Endothelial cell (in vitro differentiated cells): ENCODE measurements at places on chromosomes 7 and 10. TPM values are rescaled to one million over a fixed set of nuclear protein-coding genes. Genes with fewer than 3 reads are reported as not detected.

ZNF425 gene
- total RNA-seq: 6.2 TPM

PPP1R17 gene
- total RNA-seq: 0.36 TPM

CLDN4 gene
- 1.6 TPM for total RNA-seq

GFRA1 gene
- total RNA-seq: 4.2 TPM

CHCHD1 gene
- total RNA-seq: 22.5 TPM

TRIM50 gene
- total RNA-seq: 0.54 TPM

HNRNPH3 gene
- 124 TPM for total RNA-seq

TUBAL3 gene
- total RNA-seq: not detected

PAPOLB gene
- total RNA-seq: 0.10 TPM

TEX47 gene
- total RNA-seq: not detected

COBL gene
- total RNA-seq: 1.8 TPM

EBLN1 gene
- not detected for total RNA-seq

PHKG1 gene
- not detected for total RNA-seq

GRCh38 chr10:32057036-32057372 is 779 bp upstream of the KIF5B start:
- peak overlapping the region; percentile 99 for H3K4me3 ChIP-seq
- no peak for DNase-seq
- H3K27ac ChIP-seq: peak overlapping the region; percentile 82
- H3K36me3 ChIP-seq: peaks cover 4% of the 10 kb centered on the region
- peaks cover 28% of the 10 kb centered on the region for H3K4me1 ChIP-seq

DNA sequence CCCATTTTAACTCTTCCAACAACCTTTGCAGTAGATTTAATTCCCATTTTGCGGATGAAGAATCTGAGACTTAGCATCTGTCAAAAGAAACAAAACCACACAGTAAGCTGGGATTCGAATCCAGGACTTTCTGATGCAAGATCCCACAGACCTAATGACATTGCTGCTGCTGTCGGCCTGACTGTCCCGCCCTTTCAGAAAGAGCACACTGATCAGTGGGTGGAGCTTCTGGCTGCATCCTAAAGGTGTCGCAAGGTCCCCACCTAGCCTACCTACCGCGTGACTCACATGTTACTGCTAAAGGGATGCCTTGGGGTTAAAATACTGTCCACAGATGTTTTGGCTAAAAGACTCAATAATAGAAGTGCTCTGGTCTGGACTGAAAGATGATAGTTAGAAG is 134.7 kb downstream of the EMX2 start:
- no peak overlapping the region for H3K27ac ChIP-seq
- H3K36me3 ChIP-seq: no peaks in the 10 kb centered on the region
- no peak overlapping the region for H3K4me3 ChIP-seq
- H3K4me1 ChIP-seq: no peaks in the 10 kb centered on the region

DNA sequence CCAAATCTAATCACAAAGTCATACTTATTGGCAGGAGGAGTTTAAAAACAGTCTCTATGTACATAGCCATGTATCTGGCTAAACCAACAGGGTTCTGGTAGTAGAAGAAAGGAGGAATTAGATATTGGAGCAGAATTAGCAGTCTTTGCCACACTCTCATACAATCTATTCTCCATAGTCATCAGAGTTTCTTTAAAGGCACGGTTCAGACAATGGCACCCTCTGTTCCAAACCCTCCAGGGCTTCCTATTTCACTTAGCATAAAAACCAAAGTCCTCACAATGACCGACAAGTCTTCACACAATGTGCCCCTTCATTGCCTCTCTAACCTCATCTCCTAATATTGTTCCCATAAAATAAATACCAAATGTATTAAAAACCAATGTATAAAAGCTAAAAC is 12.7 kb downstream of the ZNF438 start:
- H3K27me3 ChIP-seq: no peaks in the 10 kb centered on the region
- H3K27ac ChIP-seq: no peak overlapping the region
- DNase-seq: no peak
- H3K4me1 ChIP-seq: peaks cover 16% of the 10 kb centered on the region

DNA sequence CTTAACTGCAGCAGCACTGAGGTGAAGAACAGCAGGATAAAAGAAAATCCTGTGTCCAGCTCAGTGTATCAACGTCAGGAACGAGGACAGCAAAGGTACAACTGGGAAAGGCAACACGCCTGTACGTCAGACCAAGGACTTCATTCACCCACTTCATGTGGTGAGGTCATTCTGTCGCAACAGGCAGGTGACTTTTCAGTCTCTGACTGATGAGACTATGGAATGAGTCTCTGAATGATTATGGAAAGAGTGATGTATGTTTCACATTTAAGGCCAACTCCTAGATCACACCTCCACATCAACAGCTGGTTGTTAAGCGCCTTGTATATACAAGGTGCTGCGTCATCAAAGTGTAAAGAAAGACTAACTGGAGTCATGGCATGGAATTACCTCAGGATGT is 297.6 kb upstream of the SP8 start:
- H3K27me3 ChIP-seq: no peaks in the 10 kb centered on the region
- H3K4me1 ChIP-seq: no peaks in the 10 kb centered on the region
- DNase-seq: no peak
- no peak overlapping the region for H3K27ac ChIP-seq

GRCh38 chr7:776992-777727 is 50.1 kb upstream of the PRKAR1B start:
- peaks cover 26% of the 10 kb centered on the region for H3K36me3 ChIP-seq
- H3K27ac ChIP-seq: peak overlapping the region; percentile 62
- H3K4me3 ChIP-seq: no peak overlapping the region
- H3K4me1 ChIP-seq: no peaks in the 10 kb centered on the region
- H3K27me3 ChIP-seq: peaks cover 4% of the 10 kb centered on the region
- DNase-seq: no peak

DNA sequence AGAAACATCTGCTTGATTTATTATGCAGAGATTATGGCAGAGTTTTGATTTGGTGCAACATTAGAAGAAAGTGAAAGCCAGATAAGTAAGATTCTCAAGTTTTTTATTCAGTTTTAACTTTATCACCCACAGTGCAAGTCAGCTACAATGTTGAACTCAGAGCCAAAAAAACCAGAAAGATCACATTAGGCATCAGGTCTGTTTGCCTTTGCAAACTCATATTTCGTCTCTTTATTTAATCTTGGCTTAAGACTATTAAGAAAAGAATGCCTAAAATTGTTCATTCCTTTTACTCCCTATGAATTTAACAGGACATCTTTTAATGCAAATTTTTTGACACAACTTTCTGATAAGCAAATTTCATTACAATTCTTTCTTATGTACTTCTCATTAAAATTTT is 76.0 kb upstream of the TMEM26 start:
- H3K36me3 ChIP-seq: no peaks in the 10 kb centered on the region
- no peak overlapping the region for H3K27ac ChIP-seq
- H3K27me3 ChIP-seq: no peaks in the 10 kb centered on the region
- H3K4me3 ChIP-seq: no peak overlapping the region

GRCh38 chr7:50475340-50475739 is 25.2 kb upstream of the FIGNL1 start:
- no peak overlapping the region for H3K4me3 ChIP-seq
- H3K27ac ChIP-seq: no peak overlapping the region
- no peaks in the 10 kb centered on the region for H3K36me3 ChIP-seq
- DNase-seq: no peak
- H3K27me3 ChIP-seq: peaks cover 3% of the 10 kb centered on the region

GRCh38 chr7:111711426-111712065 is 149.3 kb upstream of the IMMP2L start:
- peaks cover 11% of the 10 kb centered on the region for H3K4me1 ChIP-seq
- DNase-seq: no peak
- peaks cover 2% of the 10 kb centered on the region for H3K36me3 ChIP-seq
- no peak overlapping the region for H3K27ac ChIP-seq
- H3K4me3 ChIP-seq: no peak overlapping the region
- peaks cover 1% of the 10 kb centered on the region for H3K27me3 ChIP-seq

- no peak for DNase-seq
- no peaks in the 10 kb centered on the region for H3K36me3 ChIP-seq
- H3K4me1 ChIP-seq: peaks cover 14% of the 10 kb centered on the region
- H3K4me3 ChIP-seq: no peak overlapping the region
Observed at GRCh38 chr7:2465928-2466327, 10.3 kb downstream of the GRIFIN start.

GRCh38 chr7:587767-588166 is 68.1 kb upstream of the PDGFA start:
- H3K4me1 ChIP-seq: no peaks in the 10 kb centered on the region
- H3K27ac ChIP-seq: no peak overlapping the region
- peaks cover 45% of the 10 kb centered on the region for H3K36me3 ChIP-seq
- no peak overlapping the region for H3K4me3 ChIP-seq
- DNase-seq: no peak

GRCh38 chr10:3538291-3538655 is 246.7 kb downstream of the KLF6 start:
- peaks cover 9% of the 10 kb centered on the region for H3K4me1 ChIP-seq
- no peak overlapping the region for H3K4me3 ChIP-seq
- H3K36me3 ChIP-seq: no peaks in the 10 kb centered on the region
- no peak overlapping the region for H3K27ac ChIP-seq
- H3K27me3 ChIP-seq: peaks cover 3% of the 10 kb centered on the region

GRCh38 chr7:122064971-122065370 is 79.1 kb downstream of the AASS start:
- no peaks in the 10 kb centered on the region for H3K36me3 ChIP-seq
- no peaks in the 10 kb centered on the region for H3K27me3 ChIP-seq
- H3K4me3 ChIP-seq: no peak overlapping the region
- no peak overlapping the region for H3K27ac ChIP-seq
- DNase-seq: no peak

- H3K36me3 ChIP-seq: peaks cover 4% of the 10 kb centered on the region
- H3K27ac ChIP-seq: no peak overlapping the region
- peaks cover 16% of the 10 kb centered on the region for H3K4me1 ChIP-seq
- peaks cover 5% of the 10 kb centered on the region for H3K27me3 ChIP-seq
- no peak overlapping the region for H3K4me3 ChIP-seq
Observed at GRCh38 chr10:122490786-122491680, 29.7 kb downstream of the HTRA1 start.

DNA sequence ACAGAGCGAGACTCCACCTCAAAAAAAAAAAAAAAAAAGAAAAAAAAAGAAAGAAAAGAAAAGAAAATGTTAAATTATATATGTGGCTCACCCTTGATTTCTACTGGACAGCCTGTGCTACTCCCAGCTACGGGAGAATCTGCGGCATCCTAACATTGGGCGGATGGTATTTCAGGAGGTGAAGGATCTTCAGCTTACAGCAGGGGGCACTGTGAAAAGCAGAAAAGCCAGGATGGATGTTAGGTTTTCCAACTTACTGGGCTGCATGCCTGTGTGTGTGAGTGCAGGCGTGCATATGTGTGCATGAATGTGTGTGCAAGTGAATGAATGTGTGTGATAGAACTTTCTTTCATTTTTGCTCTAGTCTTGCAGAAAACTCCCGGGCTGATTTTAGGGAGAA is 1066.5 kb downstream of the TYW1 start:
- H3K27ac ChIP-seq: no peak overlapping the region
- H3K4me3 ChIP-seq: no peak overlapping the region
- DNase-seq: no peak

DNA sequence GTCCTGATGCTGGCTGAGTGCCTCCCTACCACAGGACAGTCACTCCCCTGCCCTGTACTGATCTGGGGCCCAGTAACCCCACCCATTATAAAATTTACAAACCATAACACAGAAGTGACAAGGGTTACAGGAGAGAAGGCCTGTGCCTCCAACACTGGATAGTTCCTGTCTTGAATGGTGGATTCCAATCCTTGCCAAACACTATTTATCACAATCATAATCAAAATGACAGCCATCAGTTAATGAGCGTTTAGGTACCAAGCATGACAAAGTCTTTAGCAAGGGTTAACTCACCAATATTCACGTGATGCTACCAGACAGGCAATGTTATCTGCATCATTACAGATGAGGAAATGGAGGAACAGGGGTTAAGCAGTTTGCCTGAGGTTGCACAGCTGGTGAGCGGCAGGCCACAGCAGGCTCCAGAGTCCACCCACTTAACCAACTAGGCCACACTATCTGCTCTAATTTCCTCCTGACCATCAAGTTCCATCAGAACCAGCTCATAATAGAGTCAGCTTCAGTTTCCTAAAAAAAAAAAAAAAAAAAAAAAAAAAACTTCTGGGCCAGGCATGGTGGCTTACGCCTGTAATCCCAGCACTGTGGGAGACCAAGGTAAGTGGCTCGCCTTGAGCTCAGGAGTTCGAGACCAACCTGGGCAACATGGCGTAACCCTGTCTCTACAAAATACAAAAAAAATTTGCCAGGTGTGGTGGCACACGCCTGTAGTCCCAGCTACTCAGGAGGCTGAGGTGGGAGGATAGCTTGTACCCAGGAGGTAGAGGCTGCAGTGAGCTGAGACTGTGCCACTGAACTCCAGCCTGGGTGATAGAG is 14.2 kb downstream of the PDLIM1 start:
- peaks cover 3% of the 10 kb centered on the region for H3K36me3 ChIP-seq
- peaks cover 2% of the 10 kb centered on the region for H3K27me3 ChIP-seq
- no peak for DNase-seq
- H3K4me3 ChIP-seq: no peak overlapping the region
- H3K27ac ChIP-seq: no peak overlapping the region

GRCh38 chr7:99000904-99001465 is 122.7 kb downstream of the TRRAP start:
- no peak for DNase-seq
- no peak overlapping the region for H3K27ac ChIP-seq
- H3K4me1 ChIP-seq: no peaks in the 10 kb centered on the region
- peak overlapping the region; percentile 70 for H3K4me3 ChIP-seq
- peaks cover 37% of the 10 kb centered on the region for H3K36me3 ChIP-seq
- H3K27me3 ChIP-seq: peaks cover 6% of the 10 kb centered on the region

DNA sequence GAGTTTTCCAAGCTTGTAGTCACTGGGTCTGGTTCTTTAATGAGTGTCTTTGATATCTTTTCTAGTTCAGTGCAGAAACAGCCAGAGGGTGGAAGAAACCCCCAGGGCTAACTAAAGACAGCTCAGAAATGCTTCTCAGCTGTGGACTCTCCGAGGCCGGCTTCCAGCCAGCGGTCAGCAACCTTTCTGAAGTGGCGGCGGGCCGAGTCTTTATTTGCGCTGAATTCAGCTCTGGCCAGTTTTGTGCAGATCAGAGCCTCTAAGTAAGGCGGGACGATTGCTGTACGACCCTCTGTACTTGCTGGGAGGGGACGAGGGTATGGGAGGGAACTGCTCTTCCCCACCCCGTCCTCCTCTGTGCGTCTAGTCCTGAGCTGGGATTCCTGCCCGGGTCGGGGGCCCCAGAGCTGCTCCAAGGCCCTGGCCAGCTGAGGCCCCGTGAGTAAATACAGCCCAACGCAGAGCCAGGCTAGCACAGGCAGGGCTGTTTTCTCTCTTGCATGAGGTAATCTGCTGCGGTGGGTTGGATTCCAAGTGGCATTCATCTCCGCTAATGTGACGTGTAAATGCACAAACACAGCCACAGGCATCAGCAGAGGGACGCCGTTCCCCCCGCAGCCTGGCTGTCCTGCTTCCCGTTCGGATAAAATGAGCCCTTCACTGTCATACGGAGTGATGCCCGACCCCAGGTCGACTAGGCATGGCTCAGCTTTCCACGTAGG is 159.8 kb downstream of the PIP4K2A start:
- peaks cover 5% of the 10 kb centered on the region for H3K36me3 ChIP-seq
- DNase-seq: no peak
- H3K27me3 ChIP-seq: no peaks in the 10 kb centered on the region
- peaks cover 15% of the 10 kb centered on the region for H3K4me1 ChIP-seq
- no peak overlapping the region for H3K27ac ChIP-seq

- H3K27me3 ChIP-seq: peaks cover 9% of the 10 kb centered on the region
- H3K36me3 ChIP-seq: peaks cover 9% of the 10 kb centered on the region
- no peaks in the 10 kb centered on the region for H3K4me1 ChIP-seq
- no peak overlapping the region for H3K27ac ChIP-seq
- no peak overlapping the region for H3K4me3 ChIP-seq
Observed at GRCh38 chr10:131533846-131534526, 222.5 kb upstream of the TCERG1L start.
